ENCODE measurements at places on chromosomes 2 and 18. TPM values are rescaled to one million over a fixed set of nuclear protein-coding genes. Genes with fewer than 3 reads are reported as not detected.

The HOXD3 gene
- total RNA-seq: not detected

GRCh38 chr18:51168960-51169662 lies 28.4 kb downstream of the MEX3C start:
- DNase-seq: no peak

DNA sequence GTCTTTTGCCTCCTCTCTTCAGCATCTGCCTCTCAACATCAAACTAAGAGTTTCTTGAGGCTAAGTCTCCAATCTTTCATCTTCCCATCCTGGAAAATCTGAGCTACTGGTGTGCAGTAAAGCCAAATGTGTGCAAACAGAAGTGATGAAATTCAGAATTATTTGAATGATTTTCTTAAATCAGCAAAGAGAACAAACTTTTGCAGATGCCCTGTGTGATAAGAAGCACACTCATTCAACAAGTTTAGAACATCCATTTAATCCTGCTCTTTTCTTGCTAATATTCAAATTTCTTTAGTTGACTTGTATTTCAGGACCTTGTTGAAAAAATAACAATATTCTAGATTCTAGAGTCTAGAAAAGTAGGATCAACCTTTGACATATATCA lies 1374.9 kb upstream of the CELF4 start:
- no peak for DNase-seq

- no peak for DNase-seq
Measured at GRCh38 chr2:235709124-235709813, 215.4 kb downstream of the AGAP1 start.

The ANKRD30B gene
- not detected for total RNA-seq

GRCh38 chr2:622357-622756 lies 54.8 kb downstream of the TMEM18 start:
- no peak for DNase-seq

DNA sequence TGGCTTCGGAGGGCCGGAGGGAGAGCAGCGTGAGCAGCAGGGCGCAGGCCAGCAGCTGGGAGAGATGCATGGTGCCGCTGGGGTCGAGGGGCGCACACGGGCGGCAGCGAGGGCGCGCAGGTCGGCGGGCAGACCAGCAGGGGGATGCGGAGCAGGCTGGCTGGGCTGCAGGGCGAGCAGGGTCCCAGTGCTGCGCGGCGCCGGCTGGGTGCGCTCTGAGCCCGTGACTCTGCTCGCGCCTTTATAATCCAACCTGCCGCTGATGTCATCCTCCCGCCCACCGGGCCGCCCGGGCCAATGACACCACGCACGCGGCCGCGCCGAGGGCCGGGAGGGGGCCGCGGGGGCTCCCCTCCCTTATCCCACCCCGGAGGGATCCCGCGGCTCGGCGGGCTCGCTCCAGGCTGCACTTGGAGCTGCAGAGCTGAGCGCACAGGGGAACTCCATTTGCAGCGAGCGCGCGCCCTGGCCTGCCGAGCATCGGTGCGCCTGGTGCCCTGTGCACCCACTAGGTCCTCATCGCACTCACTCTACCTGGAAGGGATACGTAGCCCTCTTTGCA lies at the start of gene NPPC:
NPPC (minus strand) TSS at position 217 of the 562 bp plus-strand sequence; CDS start at position 70, 147 bp downstream.
- peak; percentile 52 for DNase-seq

DNA sequence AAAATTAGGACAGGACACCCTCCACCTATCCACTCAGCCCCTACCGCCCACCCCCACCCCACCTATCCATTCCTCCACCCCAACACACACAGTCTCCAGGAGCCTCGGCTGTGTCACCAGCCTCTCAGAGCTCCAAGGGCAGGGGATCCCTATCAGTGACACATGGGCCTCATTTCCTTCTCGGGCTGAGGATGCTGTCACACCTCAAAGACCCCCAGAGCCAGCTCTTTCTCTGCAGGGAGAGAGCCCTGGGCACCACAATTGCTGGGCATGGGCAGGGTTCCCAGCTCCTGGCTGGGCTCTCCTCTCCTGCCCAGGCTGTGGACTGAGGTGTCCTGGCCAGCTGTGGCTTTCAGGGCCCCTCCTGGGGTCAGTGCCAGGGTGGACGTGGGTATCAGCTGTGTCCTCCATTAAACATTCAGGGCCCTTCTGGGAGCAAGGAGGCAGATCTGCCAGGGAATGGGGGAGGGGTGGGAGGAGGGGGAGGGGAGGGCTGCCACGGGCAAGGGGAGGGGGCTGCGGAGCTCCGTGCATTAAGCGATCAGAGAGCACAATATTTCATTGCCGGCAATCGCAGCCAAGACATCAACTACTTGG lies 14.3 kb upstream of the ECEL1 start:
- DNase-seq: no peak

- no peak for DNase-seq
Measured at GRCh38 chr18:5461041-5461440, 82.8 kb downstream of the EPB41L3 start.

The RFX8 gene
- total RNA-seq: 1.0 TPM

DNA sequence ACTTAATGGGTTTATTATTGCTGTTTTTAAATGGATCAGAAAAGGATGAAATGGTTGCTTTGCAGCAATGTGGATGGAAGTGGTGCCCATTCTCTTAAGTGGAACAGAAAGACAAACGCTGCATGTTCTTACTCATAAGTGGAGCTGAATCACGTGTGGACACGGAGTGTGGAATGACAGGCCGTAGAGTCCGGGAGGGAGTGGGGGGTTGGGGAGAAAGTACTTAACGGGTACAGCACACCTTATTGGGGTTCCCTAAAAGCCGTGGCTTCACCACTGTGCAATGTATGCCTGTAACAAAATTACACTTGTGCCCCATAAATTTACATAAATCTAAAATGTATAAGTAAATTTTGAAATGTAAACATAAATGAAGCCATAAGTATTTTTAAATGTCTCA lies 64.0 kb upstream of the CTDP1 start:
- DNase-seq: no peak

- DNase-seq: no peak
Measured at GRCh38 chr2:31322371-31322770, 88.4 kb downstream of the EHD3 start.

DNA sequence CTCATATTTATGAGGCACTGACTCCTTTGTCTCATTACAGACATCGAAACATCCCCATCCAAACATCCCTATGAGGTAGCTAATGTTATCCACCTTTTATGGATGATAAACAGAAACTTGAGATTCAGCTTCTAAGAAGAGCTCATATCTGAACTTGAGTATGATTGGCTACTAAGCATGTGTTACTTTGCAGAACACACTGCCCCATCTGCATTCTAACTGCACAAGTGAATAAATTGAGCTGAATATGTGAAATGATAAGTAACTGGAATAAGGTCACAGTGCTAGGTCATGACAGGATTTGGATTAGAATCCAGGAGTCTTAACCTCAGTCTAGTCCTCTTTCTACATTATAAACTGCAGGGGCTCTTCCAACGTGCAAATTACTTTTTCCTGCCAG lies 172.7 kb downstream of the SETBP1 start:
- DNase-seq: no peak

- DNase-seq: no peak
Measured at GRCh38 chr18:4640349-4641012, 185.4 kb upstream of the DLGAP1 start.

DNA sequence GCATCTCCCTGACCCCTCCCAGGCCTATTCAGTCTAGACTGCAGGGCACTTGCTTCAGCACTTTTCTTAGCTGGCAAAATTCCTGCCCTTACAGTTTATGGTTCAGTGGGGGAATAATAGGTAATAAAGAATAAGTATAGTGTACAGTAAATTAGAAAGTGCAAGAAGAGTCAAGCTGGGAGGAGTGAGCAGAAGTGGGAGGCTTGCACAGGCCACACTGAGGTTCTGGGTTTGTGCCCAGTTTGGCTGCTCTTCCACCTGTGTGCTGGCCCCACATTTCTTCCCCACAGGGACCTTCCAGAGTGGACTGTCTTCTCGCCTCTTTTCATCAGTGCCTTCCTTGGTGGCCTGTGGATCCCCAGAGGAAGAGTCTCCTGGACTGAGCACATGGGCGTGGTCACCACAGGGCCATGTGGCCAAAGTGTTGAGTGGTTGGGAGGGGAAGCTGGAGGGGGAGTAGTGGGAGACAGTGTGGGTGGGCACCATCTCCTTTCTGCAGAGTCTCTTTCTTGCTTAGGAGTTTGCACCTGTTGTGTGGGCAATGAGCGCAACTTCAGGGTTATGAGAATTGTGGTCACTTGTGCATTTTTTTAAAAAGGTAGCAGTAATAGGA lies 128.6 kb upstream of the ZSWIM2 start:
- no peak for DNase-seq

The VWA3B gene
- total RNA-seq: not detected

DNA sequence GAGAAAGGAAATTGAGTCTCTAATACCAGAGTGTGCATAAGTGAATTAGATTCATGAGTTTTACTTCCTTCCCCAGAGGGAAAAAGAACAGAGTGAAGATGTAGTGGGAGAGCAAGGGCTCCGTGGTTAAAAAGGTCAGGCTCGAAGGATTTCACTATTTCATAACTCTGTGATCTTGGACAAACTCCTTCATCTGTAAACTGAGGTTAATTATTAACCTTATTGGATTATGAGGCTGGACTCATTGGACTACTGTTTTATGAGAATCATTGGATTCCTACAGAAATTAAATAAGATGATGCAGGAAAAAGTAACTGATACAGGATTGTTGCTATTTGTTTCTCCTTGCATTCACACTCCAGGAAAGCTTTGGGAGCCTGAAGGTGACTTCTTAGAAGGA lies 45.0 kb downstream of the SRD5A2 start:
- no peak for DNase-seq

GRCh38 chr2:60926741-60927552 lies 45.6 kb downstream of the REL start:
- DNase-seq: no peak

GRCh38 chr18:68301441-68301840 lies 413.5 kb downstream of the TMX3 start:
- DNase-seq: no peak

The CFC1 gene
- not detected for total RNA-seq

- DNase-seq: no peak
Measured at GRCh38 chr2:40480073-40480472, 28.2 kb upstream of the SLC8A1 start.

The MAB21L4 gene
- not detected for total RNA-seq

- no peak for DNase-seq
Measured at GRCh38 chr2:12721566-12722446, 5.1 kb downstream of the TRIB2 start.

The KYNU gene
- total RNA-seq: 0.30 TPM

- no peak for DNase-seq
Measured at GRCh38 chr2:73952499-73953446, 26.1 kb downstream of the DGUOK start.

DNA sequence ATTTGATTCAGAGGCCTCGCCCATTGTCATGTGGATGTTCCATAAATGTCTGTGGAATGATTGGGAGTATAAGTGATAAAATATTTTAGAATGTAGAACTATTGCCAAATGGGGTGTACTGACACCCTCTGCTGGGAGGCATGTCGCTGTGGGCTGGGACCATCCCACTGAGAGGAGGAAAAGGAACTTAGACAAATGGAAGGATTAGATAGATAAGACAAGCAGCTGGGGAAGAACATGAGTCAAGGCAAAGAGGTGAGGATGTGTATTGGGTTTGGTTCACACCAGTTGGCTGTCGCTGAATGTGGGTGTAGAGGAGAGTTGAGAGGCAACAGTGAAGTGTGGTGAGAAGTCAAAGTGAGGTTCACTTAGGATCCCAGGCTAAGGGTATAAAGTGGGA lies 4.0 kb downstream of the C2orf74 start:
- no peak for DNase-seq

GRCh38 chr18:74742573-74743243 lies 145.0 kb downstream of the ZNF407 start:
- DNase-seq: no peak

DNA sequence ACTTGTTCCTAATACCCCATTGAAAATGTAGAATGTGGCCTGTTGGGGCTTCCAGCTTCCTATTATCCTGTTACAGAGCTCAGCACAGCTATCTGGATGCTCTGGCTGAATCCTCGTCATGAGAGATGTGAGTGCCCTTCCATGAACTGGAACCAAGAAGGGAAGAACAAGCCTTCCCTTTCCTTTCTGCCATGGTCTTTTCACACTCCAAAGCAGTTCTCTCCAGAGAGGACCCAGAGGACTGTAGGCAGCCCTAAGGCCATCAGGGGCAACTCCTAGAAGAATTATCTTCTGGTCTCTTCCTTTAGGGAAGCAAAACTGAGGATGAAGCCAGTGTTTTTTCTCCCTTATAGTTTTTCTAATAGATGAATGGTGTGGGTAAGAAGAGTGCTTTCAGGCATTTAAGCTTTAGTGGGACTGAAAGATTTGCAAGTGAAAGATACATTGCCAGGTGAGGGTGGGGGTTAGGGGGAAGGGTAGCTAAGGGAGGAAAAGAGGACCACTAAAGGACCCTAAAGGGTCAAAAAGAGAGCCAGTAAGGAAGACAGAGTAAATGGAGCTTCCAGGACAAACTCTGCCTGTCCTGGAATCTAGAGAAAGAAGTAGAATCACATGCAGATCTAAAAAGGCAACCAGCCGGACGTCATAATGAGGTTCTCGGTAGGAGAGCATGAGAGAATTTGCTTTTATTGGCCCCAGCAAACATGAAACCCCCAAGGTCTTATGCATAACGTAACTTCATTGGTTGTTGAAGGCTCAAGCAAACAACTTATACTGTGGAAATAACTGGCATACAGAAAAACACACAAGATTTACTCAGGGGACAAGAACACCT lies 12.4 kb upstream of the XPO1 start:
- DNase-seq: no peak

The OSBPL6 gene
- 0.13 TPM for total RNA-seq

DNA sequence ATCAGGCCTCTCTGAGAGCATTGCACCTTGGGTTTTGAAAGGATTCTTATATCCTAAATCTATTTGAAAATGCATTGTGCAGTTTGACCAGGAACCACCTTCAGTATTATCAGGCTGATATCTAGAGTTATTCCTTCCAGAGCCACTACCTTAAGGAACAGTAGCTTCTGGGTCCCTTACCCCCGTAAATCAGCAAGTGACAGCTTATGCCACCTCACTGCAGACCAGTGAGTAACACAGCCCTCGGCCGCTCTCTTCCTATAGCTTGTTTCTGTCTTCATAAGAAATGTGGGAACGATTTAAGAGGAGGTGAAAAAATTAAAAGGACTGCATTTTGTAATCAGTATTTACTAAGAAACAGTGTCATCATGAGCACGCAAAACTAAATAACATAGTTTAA lies 584.2 kb downstream of the GALR1 start:
- no peak for DNase-seq

The NIFK gene
- 29.0 TPM for total RNA-seq

DNA sequence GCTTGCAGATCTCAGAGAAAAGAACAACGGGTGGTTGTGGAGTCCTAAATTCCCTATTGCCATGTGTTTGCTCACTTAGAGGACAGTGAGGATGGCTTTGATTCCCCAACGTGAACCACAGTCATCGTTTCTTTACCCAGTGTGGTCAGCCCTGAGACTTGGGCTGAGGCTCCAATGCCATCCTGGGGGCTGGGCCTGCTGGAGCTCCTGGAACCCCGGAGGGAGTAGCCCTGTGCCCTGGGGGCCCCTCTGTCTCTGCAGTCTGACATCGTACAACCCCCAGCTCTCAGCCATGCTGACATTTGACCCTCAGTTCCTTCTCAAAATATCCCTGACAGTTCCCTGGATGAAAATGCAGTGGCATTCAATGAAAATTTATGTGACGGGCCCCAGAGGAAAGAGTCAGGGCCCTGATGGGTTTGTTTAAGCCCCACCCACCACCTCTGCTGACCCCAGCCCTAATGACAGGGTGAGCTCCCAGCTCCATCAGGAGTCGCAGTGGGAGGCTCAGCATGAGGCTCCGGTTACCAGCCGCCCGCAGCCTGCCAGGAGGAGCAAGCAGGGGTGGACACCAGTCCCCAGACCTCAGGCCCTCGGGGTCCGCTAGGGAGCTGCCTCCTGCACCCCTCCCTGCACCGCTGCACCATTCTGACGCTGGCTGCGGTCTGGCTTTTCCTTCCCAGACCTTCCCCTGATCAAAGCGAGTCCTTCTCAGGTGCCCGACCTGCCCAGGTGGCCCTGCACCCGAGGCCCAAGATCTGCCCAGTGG lies 120.9 kb downstream of the TWIST2 start:
- no peak for DNase-seq
